ENCODE measurements at places on chromosomes 5 and 9.

DNA sequence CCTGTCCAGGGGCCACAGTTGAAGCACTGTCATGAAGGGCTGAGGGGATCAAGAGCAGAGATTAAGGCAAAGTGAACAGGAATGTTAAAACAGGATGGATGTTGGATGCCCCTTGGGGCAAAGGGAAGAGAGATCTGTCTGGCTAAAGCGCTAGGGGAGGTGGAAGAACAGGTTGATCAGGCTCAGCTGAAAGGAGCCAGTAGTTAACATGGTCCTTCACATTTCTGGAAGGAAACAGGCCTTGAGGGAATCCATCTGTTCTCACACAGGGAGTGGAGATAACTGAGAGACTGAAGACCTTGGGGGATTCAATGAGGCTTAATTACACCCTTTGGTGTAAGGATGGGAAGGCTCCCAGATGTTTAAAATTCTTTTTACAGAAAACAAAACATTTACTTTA, 5.8 kb downstream of the HAPLN1 start:
- no peak for ATAC-seq

DNA sequence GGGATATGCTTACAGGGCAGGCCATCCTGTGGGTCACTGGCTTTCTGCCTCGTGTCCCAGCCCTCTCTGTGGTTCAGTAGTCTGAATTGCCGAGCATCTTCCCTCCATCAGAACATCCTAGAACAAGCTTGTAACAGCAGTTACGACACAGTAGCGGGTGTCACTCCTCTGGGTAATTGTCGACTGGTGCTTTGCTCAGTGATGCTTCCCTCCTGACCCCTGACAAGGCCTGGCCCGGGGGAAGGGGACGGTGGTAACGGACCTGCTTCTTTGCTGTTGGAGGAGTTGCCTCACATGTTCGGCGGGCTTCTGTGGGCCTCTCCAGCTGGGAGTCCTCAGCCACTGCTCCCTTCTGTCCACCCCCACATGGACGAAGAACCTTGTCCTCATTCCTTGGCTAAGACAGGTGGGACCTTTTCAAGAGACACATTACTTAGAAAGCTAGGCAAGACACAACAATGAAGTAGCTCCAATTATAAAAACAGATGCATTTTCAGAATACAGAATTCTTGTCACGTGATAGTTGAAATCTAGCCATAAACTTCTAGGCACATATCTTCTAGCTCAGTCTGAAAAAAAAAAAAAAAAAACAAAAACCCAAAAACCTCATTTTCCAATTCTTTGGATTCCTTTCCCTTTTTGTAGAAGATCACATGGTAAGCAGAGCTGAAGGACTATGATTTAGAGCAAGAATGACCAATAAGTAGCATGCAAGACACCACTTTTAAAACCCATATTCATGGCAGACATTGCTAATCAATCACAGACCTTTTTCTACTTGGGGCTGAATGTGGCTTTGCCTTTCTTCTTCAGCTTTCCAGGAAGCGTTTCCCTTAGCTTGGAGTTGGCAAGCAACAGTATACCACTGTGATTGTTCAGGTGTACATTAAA, 25.0 kb downstream of the HMCN2 start:
- no peak for ATAC-seq

DNA sequence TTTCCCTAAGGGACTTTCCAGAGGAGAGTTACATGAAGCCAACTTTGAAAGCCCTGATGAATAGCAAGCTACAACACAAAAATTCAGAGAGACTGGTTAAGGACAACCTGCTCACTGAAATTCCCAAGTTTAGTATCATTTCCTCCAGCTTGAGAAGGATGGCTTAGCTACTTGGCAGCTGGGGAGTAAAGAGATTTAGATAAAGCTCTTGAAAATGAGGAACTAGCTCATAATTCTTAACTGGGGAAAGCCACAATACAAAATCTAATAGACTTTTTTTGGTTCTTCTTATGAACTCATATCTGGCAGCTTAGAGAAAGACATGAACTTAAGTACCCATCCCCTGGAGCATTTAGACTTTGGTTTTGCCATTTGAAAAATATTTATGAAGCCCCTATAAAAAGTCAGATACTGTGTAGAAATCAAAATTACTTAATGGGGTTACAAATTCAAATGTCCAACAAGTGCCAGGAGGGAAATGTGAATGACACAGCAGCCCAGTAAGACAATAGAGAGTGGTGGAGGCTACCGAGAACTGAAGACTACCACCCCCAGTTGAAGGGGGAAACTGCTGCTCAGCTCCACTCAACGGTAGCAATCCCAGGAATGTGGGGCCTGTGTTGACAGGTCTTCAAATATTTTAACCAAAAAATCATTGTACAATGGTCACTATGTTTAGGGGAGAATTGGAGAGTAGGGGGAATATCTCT, 79.4 kb upstream of the ADRB2 start:
- ATAC-seq = no peak

DNA sequence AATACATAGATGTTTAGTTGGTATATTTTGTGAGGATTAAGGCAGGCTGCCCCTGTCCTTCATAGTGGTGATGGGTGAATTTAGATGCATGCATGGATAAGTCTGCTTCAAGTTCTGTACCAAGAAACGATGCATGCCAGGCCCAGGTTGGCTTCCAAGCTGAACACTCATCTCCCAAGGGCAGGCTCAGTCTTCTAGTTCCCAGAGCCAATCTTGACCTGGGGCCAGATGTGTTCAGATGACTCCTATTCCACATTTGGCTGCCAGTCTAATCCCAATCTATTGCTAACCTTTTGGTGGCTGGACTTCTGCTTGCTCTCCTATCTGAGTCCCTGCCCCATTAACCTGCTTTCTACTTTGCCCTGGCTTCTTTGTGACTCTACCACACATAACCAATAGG, 18.5 kb upstream of the SNAPC3 start:
- no peak for ATAC-seq

DNA sequence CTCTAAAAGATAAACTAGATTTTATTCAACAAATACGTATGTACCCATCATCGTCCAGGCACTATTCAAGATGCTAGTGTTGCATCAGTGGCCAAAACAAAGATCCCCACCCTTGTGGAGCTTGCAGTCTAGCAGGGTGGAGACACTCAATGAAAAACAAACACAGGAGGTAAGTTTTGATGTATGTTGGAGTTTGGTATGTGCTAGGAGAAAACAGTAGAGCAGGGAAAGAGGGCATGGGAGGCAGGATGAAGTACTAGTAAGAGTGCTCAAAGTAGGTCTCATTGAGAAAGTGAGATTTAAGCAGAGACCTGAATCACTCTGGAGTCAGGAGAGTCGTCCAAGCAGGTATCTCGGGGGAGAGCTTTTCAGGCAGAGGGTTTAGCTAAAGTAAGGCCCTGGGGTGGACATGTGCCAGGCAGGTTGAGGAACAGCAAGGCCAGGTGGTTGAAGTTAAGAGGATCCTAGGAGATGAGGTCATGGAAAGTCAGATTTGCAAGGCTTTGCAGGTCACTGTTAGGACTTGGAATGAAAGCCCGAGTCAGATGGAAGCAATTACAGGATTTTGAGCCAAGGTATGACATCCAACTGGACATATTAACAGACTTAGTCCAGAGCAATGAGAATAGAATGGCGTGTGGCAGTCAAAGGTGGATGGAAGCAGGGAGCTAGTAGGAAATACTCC, 9.2 kb downstream of the SNX18 start:
- ATAC-seq = no peak
